AG10803 (cell line): ENCODE measurements at places on chromosomes 2 and 18.

- DNase-seq: no peak
Measured at GRCh38 chr2:206840999-206841398, 75.6 kb downstream of the FASTKD2 start.

GRCh38 chr2:102509749-102510148, 36.7 kb downstream of the SLC9A4 start:
- DNase-seq: no peak

DNA sequence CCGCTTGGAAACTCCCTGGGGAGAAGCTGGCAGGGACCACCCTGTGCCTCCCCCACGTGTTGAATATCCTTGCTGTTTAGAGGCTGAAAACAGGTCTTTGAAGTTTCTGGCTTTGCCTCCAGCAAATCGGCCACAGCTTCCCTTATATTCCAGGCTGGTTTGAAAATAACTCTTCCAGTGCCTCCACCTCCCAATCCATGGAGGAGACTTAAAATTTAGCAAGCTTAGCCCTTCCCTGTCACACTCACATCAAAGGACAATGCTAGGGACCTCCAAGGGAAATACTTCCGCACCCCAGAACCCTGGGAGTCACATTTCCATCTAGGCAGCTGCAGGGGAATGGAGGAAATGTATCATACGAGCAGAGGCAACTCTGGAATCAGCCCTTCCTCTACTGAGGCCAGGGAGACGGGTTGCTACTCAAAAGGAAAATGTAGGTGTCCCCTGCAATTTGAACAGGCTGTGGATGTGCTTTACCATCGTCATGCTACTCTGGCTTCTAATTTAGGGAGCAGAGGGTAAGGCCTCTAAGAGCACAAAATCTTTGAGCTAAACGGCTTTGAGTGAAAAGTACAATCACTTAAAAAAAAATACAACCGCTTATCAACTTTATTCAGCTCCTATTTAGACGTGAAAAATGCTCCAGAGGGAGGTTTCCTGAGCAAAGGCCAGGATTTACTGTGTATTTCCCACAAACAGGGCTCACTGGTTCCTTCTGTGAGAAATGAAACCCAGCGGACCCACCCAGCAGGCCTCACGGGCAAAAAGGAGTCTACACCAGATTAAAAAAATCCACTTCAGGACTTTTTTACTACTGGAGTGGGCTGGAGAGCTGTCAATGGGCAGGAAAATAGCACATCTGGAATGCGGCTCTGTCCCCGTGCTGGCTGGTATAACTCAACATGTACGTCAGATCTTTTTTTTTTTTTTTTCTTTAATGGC, 49.4 kb upstream of the PKDCC start:
- peak; percentile 59 for DNase-seq

DNA sequence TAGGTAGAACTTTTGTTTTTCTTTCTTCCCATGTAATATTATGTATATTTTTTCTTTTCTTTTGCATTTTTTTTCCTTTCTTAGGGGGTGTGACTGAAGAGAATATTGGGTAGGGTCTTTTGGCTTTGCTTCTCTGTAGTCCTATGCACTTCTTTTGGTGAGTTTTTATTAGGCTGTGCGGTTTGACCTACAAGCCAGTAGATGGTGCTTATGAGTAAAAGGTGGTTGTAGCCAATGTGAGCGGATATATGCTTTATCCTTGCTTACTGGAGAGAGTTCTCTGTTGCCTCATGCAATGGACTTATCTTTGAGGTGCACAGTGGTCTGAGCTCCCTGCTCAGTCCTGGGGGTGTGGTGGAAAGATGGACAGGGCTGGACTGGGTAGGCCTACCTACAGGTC, 52.7 kb downstream of the DSEL start:
- no peak for DNase-seq

DNA sequence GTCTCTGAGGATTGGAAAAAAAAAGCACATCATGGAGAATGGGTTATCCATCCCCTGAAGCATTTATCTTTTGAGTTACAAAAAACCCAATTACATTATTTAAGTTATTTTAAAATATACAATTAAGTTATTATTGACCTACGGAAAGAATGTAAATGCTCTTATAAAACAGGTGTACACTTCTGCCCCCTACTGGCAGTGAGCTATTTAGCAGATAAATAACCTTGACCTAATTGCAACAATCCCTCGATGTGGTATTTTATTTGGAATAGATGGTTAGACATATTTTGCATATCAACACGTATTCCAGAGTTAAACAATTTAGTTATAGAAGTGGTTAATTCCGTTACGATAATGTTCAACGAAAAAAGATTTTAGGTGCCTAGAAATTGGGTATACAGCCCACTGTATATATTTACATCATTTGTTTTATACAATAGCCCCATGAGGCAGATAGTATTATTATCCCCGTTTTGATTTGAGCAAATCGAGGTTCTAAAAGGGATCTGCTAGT, 9.1 kb upstream of the DAW1 start:
- DNase-seq: peak; percentile 40

DNA sequence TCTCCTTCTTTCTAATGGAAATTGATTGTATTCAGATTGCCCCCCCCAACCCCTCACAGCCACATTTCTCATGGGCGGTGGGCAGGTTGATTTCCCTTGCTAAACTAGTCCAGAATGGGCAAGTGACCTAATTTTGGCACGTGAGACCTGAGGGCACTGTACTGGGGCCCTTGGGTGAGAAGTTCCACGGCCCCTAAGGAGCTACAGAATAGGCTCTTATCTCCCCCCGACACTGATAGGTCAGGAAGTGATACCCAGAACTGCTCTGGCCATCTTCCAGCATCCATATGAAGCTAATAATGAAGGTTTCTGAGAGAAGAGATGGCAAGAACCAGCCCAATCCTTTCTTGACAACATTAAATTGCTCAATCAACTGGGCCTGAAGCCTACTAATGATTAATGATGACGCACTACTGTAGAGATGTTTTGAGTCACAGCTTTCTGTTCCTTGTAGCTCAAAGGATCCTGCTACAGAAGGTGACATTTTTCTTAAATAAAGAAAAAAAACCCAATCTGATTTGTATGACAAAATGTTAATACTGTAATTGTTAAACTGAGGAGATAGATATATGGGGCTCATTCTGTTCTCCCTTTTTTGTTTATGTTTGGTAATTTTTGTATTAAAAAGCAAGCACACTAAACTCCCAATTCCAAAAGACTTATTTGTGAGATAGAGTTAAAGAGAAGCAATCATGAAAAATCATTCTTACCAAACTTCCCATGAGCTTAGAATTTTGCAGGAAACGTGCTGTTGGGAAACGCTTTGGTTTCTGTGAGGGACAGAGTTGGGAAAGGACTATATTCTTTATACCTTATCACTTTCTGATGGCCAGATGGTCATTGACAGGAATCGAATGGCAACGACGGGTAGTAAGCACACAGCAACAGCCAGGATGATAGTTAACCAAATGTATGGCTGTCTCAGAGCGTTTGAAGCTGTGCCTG, 28.2 kb upstream of the NARS1 start:
- DNase-seq: peak; percentile 85

GRCh38 chr2:203237346-203238238, 1.2 kb upstream of the CYP20A1 start:
- no peak for DNase-seq

- no peak for DNase-seq
Measured at GRCh38 chr2:86556508-86556907, 6.7 kb downstream of the CHMP3 start.

DNA sequence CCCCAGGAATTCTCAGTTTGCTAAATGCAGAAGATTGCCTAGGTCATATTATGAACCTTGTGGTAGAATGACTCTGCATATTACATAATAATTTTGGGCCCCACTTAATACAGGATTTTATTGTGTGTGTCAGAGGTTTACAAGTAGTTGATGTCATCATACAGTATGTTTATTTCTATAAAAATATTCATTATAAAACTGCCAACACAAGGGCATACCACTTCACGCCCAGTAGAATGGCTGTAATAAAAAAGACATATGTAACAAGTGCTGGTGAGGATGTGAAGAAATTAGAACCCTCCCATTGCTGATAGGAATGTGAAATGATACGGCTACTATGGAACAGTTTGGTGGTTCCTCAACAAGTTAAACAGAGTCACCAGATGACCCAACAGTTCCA, 61.4 kb upstream of the TWSG1 start:
- no peak for DNase-seq

DNA sequence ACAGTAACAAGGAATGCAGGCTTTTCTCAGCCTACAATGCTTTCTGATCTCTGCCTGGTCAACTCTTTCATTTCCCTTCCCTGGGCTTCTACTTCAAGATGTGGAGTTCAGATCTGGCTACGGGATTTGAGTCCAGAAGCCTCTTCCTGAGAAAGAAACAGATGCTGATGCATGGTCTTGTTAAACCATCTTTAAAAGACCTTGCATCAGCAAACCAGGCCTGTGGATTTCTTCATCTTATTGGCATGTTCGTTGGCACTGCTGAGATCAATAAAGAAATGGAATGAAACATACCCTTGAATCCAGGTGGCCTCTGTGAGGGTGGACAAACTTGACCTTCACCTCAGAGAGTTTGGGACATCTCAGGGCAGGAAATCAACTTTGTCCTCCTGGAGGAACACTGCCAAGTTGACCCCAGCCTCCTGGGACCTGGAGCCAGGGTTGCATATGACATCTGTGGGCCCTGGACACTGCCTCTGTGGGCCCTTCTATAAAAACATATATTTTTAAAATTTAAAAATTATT, 21.4 kb downstream of the IGFBP2 start:
- DNase-seq: peak; percentile 32

DNA sequence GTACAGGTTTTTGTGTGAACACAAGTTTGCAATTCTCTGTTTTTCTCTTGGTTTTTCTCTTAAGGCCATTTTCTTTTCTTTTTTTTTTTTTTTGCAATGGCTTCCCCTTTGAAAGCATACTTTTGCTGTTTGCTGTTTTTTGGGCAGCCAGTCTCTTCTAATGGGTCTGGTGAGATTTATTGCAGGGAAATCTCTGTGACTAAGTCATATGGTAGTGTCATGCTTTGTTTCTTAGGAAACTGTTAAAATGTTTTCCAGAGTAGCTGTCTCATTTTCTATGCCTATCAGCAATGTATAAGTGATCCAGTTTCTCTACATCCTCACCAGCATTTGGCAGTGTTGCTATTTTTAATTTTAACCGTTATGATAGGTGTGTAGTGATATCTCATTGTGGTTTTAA, 27.9 kb upstream of the CDCA7 start:
- peak; percentile 44 for DNase-seq

GRCh38 chr2:241298673-241299072, 16.8 kb downstream of the HDLBP start:
- no peak for DNase-seq

- peak; percentile 89 for DNase-seq
Measured at GRCh38 chr18:13500869-13501542, 225.4 kb downstream of the FAM210A start.

DNA sequence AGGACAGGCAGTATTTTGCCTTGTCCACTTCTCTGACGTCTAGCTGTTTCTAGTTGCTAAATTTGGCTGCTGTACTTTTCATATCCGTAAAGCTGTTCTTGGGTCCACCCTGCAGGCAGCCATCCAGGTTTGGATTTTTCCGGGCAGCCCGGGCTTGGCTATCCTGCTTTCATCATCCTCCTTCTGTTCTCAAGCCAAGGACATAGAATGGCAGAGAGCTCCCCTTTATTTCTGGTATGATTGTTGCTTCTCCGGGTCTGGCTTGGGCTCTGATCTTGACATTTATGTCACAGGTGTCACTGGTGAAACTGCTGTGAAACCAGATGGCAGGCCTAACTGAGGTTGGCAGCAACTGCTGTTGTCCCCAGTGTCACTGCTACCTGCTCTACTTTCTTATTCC, 35.5 kb downstream of the SCN2A start:
- peak; percentile 5 for DNase-seq

DNA sequence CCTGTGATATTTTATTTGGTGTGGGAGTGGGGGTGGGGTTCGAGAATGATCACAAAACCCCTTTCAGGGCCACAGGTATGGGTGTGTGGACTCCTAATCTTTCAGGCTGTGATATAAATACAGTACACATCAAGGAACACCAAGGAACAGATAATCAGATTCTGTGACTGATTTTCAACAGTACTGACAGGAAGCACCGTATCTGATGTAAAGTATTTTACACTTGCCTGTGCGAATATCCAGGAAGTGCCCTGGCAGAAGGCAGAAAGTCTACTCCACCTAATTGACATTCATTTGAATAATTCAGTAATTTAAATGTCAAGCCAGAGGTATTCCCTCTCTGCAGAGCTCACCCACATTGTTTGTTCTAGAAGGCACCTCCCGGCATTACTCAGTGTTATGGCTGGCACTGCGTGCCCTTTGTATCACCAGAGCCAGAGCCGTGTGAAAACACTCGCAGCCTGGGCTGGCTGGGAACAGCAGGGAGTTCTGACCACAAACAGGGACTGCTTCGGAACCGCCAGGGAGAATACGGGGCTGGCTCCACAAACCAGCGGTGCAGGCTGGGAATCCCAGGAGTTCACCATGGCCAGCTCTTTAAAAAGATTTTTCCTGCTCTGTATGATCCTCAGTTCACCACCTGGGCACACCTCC, 91.8 kb downstream of the ACVR1 start:
- DNase-seq: no peak

DNA sequence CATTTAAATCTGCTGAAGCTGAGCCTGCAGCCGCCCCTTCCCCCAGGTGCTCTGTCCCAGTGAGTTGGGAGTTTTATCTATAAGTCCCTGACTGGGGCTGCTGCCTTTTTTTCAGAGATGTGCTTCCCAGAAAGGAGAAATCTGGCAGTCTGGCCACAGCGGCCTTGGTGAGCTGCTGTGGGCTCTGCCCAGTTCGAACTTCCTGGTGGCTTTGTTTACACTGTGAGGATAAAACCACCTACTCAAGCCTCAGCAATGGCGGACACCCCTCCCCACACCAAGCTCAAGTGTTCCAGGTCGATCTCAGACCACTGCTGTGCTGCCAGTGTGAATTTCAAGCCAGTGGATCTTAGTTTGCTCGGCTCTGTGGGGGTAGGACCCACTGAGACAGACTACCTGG, 97.3 kb downstream of the ACAA2 start:
- no peak for DNase-seq

DNA sequence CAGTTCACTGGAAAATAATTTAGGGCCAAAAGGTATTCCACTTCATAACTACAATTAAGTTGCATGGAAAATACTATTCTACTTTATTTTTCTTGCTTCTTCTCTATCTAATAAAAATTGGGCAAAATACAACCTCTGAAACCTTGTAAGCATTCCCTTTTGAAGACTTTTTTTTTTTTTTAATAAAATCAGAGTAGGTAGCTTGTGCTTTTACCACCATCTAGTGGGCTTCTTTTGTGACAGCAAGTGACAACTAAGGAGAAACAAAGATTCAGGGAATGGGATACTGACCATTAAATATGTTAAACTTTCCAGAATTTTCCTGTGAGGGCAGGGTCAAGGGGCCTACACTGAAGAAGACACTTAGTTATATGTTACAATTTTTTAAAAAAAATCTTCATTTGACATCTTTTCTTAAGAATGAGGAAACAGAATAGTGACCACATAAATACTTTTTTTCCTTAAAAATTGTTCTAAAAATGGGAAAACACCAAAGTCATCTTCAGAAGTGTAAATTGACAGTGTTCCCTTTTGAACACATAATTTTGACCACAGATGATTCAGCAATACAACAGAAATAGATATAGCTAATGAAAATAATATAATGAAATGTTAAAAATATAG, 1183.2 kb upstream of the ACVR2A start:
- peak; percentile 41 for DNase-seq

GRCh38 chr2:102514061-102514785, 41.2 kb downstream of the SLC9A4 start:
- DNase-seq: peak; percentile 79

GRCh38 chr2:217983276-217984233, 19.2 kb downstream of the TNS1 start:
- no peak for DNase-seq

- DNase-seq: peak; percentile 73
Measured at GRCh38 chr18:44823782-44824181, 143.1 kb downstream of the SETBP1 start.

- no peak for DNase-seq
Measured at GRCh38 chr2:151819920-151820319, 8.3 kb downstream of the ARL5A start.
